ENCODE measurements at places on chromosomes 3 and 15.

- no peak for DNase-seq
These were observed 21.0 kb upstream of the MCF2L2 start for GRCh38 chr3:183449391-183449790.

DNA sequence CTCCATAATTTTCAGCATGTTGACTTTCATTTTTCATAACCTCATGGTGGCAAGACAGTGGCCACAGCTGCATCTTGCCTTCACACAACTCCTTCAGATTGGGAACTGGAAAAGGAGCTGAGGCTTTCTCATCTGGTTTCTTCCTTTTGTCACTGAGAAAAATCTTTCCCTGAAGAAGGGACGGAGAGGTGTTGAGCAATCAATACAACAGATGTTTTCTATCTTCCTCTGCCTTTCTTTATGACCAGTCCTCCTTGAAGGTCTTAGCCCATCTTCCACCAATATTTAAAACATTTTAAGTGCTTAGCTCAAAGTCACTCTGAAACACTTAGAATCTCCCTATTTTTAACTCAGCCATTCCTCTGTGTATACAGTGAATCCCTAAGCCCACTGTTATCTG, 11.9 kb downstream of the ZNF660 start:
- DNase-seq, result no peak

DNA sequence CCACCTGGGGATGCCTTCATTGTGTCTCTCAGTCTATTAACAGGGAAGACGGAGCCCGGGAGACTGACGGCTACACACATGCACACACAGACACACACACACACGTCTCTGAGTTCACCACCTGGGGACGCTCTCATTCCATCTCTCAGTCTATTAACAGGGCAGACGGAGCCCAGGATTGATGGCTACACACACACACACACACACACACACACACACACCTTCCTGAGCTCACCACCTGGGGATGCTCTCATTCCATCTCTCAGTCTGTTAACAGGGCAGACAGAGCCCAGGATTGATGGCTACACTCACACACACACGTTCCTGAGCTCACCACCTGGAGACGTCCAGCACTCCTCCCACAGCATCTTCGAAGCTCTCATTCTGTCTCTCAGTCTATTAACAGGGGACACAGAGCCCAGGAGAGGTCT, 143.9 kb downstream of the OR4M2 start:
- DNase-seq, result no peak

- no peak for DNase-seq
These were observed 31.3 kb downstream of the SHQ1 start for GRCh38 chr3:72816862-72817355.

DNA sequence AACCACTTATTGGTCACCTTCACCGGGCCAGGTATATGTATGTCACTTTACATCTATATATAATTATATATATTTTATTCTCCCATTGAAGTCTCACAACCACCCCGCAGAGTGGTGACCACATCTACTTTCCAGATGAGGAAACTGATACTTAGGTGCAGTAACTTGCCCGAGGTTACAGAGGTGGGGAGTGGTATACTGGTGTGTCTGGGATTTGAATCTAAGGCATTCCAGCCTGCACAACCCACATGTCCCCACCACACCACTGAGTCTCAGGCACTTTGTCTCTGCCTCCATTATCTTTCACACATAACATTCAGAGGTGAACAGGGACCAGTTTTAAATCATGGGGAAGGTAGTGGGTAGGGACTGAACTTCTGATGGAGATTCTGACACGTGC, 261.4 kb downstream of the CTNNB1 start:
- no peak for DNase-seq

- no peak for DNase-seq
These were observed 79.0 kb upstream of the SELENOK start for GRCh38 chr3:53970661-53971060.

- no peak for DNase-seq
These were observed 4.0 kb downstream of the NEDD4 start for GRCh38 chr15:55989383-55989782.

DNA sequence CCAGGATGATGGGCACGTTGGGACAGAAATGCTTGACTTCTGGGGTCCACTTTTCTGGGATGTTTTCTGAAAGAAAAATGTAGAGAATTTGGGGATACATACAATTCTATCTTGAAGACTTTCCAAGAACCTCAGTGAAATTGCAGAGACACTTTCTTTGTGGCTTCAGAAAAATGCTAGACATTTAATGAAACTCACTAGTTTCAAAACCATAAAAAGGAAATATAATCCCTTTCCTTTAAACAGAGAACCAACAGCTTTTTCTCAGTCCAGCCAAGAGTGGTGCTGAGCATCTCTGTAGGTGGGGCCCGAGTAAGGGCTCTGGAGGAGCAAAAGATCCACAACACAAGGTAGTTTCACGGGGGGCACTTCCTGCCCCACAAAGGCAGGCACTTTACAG, 4.4 kb upstream of the GPX1 start:
- DNase-seq, result no peak

GRCh38 chr3:188659449-188660090, 505.6 kb downstream of the LPP start:
- no peak for DNase-seq

Measured in right hindlimb (tissue), 1 donor.